ENCODE measurements at places on chromosomes 5 and 9. TPM values are rescaled to one million over a fixed set of nuclear protein-coding genes. Genes with fewer than 3 reads are reported as not detected.

SPATA9 gene
- polyA plus RNA-seq: 0.19 TPM

PCDHGA5 gene
- polyA plus RNA-seq: 0.40 TPM

BTNL3 gene
- polyA plus RNA-seq: not detected

RBM18 gene
- 4.9 TPM for polyA plus RNA-seq

AGXT2 gene
- polyA plus RNA-seq: not detected

IL4 gene
- polyA plus RNA-seq: not detected

FAM221B gene
- not detected for polyA plus RNA-seq
